Esophagus muscularis mucosa (tissue), 4 donors: ENCODE measurements at places on chromosomes 11 and 22. TPM values are rescaled to one million over a fixed set of nuclear protein-coding genes. Genes with fewer than 3 reads are reported as not detected.

Gene TMEM123
- total RNA-seq, result 116 TPM

Gene OR52E8
- total RNA-seq, result not detected

Gene SLC29A2
- 3.6 TPM for total RNA-seq

Gene MAFF
- total RNA-seq, result 77.6 TPM

Gene APOA4
- total RNA-seq, result 0.26 TPM

Gene LRRN4CL
- 38.3 TPM for total RNA-seq

GRCh38 chr11:43517518-43517917, 158.8 kb downstream of the TTC17 start:
- no peak for DNase-seq

- no peak for DNase-seq
Observed at GRCh38 chr11:73653996-73654395, 7.6 kb downstream of the PLEKHB1 start.

DNA sequence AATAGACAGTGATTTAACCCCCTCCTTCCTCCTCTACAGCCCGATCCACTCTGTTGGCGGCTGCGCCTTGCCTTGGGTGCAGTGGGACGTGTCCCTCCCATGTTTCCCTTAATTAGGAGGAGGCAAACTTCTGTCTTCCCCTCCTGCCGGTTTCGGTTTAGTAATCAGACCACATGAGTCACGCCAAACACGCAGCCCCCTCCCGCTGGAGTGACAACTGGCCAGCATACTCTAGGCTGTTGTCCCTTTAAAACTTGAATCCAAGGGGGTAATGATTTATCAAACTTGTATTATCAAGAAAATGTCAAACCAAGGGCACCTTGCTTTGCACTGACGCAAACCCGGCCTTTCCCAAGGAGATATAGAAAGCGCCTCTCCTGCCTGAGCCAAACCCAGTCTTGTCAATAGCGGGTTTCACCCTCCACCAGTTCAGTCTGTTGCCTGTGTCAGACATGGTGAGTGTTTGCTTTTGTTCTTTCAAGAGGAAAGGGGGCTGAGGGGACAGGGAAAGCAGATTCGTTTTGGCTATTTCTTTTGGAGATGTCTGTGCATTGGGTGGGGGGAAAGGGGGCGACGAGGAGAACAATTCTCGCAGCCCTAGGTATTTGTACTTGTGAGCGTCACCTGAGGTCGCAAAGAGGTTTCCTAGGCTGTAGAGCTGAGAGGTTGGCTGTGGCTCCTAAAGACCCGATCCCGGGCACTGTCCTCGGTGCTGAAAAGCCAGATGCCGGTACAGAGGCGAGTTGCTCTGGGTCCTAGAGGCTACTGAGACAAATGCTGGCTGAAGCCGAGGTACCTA, at the start of gene SLC6A5:
Gene SLC6A5, plus strand, starts transcription at position 388 of the 799 bp plus-strand sequence. Its CDS starts 65 bp downstream, at position 453.
- DNase-seq, result no peak

DNA sequence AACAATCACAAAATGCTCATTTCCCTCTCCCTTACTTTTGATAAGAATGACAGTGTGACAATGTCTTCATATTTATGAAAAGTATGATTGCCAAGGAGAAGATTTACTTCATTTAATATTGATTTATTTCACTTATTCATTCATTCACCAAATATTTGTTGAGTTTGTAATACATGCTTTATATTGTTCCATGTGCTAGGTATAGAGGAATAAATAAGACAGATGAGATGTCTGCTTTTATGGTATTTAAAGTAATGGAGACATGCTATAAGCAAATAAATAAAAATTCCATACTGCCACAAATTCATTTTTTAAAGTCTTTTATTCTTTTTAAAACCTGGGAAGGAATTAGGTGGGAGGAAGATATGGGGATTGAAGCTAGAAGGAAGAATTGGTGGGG, 289.4 kb downstream of the GUCY1A2 start:
- DNase-seq, result no peak

- no peak for DNase-seq
Observed at GRCh38 chr11:59641156-59641555, 25.6 kb upstream of the OSBP start.

DNA sequence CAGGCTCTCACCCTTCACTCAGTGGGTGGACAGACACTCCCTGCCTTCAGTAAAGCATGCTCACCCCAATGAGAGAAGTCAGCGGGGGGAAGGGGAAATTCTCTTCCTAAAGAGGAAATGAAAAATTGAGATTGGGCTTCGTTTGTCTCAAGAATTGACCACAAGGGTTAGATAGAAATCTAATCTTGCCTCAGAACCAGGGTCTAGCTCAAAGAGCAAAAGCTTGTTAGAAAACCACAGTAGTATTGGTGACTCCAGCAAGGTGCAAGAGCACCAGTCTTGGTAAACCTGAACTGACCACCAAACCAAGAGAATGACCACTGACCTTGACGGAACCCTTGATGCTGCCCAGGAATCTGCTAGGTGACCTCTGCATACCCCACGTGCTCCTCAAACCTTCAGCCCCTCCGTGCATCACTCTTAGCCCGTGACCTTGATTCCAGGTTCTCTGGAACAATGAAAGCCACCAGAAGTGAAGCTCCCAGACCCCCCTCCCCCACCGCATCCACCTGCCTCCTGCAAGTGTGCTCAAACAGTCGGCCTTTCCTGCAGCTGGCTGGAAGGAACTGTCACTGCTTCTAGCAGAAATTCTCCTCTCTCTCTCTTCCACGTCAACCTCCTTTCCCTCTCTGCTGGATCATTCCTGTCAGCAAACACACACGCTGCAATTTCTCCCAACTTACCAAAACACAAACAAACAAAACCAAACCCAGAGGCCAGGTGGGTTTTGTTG, 3.1 kb upstream of the TMA7B start:
- no peak for DNase-seq

DNA sequence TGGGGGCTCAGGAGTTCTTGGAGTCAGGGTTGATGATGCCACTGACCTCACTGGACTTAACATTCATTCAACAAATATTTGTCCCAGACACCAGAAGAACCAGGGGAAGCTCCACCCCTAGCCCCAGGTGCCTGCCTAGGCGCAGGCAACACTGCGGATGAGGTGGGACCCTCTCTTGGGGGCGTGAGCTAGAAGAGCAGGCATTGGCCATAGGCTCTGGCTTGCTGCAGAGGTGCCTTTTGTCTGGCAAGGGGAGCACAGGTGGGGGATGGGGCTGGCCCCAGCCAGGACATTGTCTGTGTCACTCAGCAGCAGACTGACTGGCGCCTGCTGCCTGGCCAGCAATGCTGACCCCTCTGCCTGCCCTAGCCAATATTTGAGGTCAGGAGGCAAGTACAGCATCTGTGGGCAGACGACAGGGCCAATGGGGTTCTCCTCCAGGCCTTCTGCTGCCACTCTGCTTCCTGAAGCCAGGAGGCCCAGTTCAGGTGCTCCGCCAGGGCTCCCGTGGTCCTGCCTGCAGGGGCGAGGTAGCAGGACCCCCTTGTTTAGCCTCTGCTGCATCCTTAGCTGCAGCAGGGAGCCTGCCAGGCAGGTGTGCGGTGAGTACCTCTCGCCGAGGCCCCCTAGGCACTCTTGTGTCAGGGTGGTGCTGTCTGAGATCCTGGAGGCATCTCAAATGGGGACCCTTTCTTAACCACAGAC, 4.0 kb downstream of the LINC01488 start:
- DNase-seq, result no peak

DNA sequence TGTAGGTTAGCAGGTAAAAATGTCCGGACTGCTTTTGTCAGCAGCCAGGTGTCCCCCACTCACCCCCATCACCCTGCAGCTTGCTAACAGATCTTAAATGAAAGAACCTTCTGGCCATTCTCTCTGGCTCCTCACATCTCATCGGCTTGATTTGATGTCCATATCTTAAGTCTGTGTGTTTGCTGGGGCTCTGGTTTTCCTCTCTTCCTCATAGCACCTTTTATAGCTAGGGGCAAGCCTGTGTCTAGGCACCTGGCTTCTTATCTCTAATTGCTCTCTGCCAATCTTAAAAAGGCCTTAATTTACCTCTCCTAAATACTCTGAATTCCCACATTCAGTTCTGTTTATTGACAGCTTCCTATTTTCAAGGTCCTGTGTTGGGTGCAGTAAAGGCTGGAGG, 72.0 kb downstream of the ARHGAP42 start:
- no peak for DNase-seq

GRCh38 chr22:48714231-48714630, 1113.4 kb downstream of the BRD1 start:
- DNase-seq, result no peak

GRCh38 chr11:45715418-45715817, 50.0 kb upstream of the CHST1 start:
- no peak for DNase-seq

DNA sequence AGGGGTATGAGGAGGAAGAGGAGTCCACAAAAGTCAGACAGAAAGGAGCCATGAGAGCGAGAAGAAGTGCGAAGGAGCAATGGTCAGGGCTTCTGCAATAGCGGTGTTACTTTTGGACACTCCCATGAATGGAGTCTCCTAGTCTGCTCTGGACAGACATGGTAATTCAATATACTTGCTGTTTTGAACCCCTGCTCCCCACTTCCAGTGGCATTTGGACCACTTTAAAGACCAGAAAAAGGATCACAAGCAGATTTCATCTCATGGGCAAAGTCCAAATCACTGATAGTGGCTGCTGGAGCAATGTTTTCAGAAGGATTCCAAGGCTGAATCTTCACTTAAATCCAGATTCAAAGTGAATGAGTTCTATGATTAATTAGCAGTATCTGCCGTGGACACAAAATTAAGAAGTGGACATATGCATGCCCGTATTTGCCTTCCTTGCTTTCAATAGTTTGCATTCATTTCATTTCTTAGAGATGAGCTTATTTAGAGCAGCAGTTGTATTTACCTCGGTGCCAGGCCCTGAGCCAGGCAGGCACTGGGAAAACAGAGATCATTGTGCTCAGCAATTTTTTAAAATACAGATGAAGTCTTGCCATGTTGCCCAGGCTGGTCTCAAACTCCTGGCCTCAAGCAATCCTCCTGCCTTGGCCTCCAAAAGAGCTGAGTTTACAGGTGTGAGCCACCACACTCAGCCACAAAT, 72.0 kb downstream of the SLC1A2 start:
- DNase-seq, result no peak

GRCh38 chr11:74468936-74469335, 1.6 kb upstream of the KCNE3 start:
- DNase-seq, result no peak

DNA sequence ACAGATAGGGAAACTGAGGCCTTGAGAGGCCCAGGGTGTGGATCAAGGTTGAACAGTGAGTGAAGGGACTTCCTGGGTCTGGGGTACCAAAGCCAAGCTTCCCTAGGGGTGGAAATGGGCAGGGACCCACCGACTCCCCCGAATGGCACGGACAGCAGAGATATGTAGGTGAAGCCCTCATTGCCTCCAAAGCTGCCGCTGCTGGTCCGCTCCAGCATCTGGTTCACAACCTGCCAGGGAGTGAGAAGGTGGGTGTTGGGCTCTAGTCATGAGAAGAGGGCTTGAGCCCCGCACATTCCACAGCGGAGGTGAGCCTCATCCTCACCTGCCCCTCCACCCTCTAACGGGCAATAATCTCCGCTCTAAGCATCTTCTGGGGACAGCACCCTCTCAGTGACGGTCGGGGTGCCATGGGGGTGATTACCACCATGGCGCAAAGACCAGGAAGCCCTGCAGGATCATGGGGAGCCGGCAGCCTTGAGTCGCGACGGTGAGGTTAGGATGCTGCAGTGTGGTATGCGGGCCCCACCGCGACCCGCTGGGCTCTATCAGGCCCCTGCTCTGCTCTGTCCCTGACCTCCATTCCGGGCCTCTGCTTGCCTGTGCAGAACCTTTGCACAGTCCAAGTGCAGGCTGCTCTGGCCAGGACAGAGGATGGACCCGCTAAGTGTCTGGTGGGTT, 10.8 kb downstream of the ALDH3B2 start:
- DNase-seq, result no peak

GRCh38 chr11:37107415-37107814, 509.4 kb upstream of the RAG2 start:
- DNase-seq, result no peak

DNA sequence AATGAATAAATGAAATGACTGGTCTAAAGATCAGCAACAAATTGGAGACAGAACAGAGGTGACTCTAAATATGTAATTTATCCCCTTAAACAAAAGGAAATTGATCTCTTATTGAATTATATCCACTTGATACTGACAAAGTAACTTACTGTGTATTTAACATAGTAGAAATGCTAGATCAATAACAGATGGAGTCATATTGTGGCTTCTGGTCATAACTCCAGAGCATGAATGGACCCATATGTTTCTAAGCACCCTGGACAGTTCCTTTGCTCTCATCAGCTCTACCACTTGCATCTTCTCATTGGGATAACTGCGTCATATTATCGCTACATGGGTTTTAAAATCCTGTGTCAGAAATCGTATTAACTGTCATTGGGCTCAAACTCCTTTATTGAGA, 222.3 kb downstream of the ETS1 start:
- no peak for DNase-seq

- DNase-seq, result no peak
Observed at GRCh38 chr11:73154178-73154577, 12.1 kb upstream of the FCHSD2 start.

DNA sequence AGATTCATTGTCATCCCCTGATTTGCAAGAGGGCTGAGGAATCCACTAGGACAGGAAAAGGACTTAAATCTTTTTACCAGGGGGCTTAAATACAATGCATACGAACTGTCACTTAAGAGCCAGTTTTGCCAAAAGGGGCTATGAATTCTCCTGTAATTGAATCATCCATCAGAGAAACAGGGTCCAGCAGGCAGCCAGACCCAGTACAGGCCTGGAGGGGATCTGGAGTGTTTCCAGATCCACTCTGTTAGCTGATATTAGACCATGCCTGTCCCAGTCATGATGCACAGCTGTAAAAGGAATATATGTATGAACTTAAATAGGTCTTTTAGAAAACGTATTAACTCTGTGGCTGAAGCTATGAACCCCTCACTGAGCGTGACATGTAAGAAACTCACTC, 53.8 kb upstream of the PRSS23 start:
- DNase-seq, result no peak

GRCh38 chr22:24091551-24092420, 80.7 kb downstream of the CABIN1 start:
- DNase-seq, result no peak

DNA sequence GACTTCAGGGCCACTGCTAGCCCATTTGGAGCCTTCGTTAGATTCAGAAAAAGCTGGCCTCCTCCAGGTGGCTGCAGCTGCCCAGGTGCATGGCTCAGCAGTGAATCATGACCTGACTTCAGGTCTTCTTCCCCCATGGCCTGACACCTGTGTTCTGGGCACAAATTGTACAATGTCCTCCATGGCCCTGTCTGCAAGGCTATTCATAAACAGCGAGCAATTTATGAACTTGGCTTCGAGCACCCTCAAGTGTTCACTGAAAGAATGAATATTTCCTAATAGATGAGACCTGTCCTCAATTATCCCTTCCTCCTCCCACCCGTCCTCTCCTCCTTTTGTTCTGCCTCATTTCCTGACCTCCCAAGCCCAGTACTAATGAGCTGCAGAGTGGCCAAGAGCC, 12.2 kb upstream of the VPS37C start:
- no peak for DNase-seq

- DNase-seq, result no peak
Observed at GRCh38 chr11:16148301-16148931, 207.9 kb downstream of the SOX6 start.

- DNase-seq, result no peak
Observed at GRCh38 chr11:104844451-104844850, 53.8 kb downstream of the CASP12 start.
